ENCODE measurements at places on chromosomes 16 and 17.
A peak's percentile ranks its signal among the peaks of the same experiment; 100 is the strongest.

- no peak for DNase-seq
Measured at GRCh38 chr17:68468788-68469187, 11.5 kb upstream of the WIPI1 start.

GRCh38 chr17:76677406-76677805 is 33.4 kb downstream of the MXRA7 start:
- no peak for DNase-seq

- no peak for DNase-seq
Measured at GRCh38 chr16:53583401-53583800, 80.4 kb upstream of the AKTIP start.

DNA sequence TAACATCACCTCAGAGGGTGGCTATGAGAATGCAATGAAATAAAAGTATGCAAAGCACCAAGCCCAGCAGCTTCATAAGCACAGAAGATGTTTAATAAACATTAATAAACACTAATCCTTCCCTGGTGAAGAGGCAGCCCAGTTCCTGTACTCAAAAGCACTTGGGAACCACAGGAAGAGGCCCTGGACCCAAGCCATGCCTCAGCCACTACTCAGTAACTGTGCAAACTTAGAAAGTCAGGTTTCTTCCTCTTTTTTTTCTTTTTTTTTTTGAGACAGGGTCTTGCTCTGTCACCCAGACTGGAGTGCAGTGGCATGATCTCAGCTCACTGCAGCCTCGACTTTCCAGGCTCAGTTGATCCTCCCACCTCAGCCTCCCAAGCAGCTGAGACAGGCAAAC is 5.3 kb downstream of the ARHGAP17 start:
- no peak for DNase-seq

DNA sequence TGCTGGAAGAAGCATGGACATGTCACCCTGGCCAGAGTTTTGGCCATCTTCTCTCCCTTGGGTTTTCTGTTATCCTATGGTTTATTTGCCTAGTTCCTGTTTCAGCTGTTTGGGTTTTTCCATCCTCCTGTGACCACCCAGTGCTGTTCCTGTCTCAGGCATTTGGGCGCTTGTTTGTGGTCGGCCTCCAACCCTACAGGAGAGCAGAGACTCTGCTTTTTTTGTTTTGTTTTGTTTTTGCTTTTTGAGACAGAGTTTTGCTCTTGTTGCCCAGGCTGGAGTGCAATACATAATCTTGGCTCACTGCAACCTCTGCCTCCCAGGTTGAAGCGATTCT is 3.3 kb upstream of the ZC3H7A start:
- no peak for DNase-seq

DNA sequence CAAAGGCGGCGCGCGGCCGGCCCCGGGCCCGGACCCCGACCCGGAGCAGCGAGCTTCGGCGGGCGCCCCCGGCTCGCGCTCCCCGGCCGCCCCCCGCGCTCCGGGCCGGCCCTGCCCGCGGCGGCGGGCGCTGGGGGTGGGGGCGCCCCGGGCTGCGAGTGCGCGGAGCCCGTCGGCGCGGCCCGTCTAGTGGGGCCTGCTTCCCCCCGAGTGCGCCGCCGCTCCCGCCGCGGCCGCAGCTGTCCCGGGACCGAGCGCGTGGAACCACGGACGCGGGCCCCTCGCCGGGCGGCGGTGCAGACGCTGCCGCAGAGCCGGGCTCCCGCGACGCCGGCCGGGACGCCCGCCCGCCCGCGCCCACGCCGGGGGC is 308 bp downstream of the ADCY9 start:
- DNase-seq, result no peak

DNA sequence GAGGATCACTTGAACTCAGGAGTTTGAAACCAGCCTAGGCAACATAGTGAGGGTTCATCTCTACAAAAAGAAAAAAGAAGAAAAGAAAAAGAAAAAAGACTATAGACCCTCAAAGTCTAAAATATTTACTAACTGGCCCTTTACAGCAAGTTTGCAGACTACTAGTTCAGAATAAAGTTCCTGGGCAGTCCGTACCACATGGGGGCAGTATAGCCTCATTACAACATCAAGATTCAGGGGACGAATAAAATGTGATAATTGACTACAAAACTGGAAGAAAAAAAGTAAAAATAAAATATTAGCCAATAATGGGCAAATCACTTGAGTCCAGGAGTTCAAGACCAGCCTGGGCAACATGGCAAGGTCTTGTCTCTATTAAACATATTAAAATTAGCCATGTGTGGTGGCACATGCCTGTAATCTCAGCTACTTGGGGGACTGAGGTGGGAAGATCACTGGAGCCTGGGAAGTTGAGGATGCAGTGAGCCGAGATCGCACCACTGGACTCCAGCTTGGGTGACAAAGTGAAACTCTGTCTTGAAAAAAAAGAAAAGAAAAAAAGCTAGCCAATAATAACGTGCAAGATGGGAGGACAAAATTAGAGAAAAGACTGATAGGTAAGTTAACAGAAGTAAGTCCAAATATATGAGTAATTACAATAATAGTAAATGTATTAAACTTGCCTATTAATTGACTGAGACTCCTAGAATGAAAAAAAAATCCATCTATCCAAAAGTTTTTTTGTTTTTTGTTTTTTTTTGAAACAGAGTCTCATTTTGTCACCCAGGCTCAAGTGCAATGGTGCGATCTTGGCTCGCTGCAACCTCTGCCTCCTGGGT is 129.4 kb upstream of the SEC14L1 start:
- DNase-seq, result no peak

DNA sequence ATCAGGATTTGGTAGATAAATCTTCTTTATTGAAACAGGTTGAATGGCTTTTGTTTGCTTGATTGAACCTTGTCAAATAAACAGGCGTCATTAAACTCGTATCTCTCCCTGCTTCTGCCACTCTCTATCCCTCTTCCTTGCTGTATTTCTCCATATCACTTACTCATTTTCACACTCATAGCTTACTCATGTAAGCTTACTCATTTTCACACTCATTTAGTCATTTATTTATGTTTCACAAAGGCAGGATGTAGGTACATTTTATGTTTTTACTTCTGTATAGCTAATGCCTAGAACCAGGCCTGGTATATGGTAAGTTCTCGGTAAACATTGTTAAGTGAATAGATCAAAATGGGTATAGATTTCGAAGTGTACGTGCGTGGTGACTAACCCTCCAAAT is 450.0 kb downstream of the PMP22 start:
- peak; percentile 27 for DNase-seq

GRCh38 chr17:80938556-80938955 is 53.1 kb upstream of the CHMP6 start:
- no peak for DNase-seq

DNA sequence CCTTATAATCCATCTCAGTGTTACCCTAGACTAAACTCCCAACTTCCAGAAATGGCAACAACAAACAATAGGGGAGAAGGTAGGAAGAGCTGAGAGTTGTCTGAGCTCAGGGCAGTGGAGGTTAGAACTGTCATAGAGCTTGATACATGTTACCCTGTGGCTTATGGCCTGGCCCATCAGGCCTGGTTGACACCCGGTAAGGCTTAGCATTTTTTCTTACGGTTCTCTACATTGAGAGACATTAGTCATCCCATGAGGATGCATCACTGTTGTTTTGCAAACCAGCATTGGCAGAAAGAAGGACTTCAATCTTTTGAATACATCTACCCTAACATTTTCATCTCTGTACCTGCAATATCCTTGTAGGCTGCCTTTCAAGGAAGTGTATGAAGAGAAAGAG is 226.6 kb downstream of the PHKB start:
- no peak for DNase-seq

GRCh38 chr16:7990626-7991260 is 599.6 kb downstream of the TMEM114 start:
- DNase-seq, result no peak

- DNase-seq, result peak; percentile 31
Measured at GRCh38 chr17:42329025-42329976, 41.0 kb downstream of the STAT5A start.

DNA sequence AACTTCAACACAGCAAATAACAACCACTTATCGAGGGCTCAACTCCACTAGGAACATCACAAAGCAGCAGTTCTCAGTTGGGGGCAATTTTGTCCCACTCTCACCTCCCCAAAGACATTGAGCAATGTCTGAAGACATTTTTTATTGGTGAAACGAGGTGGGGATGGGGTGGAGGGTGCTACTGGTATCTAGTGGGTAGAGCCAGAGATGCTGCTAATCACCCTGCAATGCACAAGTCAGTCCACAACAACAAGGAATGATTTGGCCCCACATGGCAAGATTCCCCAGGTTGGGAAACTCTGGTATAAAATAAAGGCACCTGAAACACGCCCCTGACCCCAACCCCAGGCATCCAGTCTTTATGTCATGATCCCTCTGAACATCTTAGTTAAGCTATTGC is 33.3 kb downstream of the TLE7 start:
- no peak for DNase-seq

- no peak for DNase-seq
Measured at GRCh38 chr17:70136131-70136530, 33.2 kb upstream of the KCNJ2 start.

DNA sequence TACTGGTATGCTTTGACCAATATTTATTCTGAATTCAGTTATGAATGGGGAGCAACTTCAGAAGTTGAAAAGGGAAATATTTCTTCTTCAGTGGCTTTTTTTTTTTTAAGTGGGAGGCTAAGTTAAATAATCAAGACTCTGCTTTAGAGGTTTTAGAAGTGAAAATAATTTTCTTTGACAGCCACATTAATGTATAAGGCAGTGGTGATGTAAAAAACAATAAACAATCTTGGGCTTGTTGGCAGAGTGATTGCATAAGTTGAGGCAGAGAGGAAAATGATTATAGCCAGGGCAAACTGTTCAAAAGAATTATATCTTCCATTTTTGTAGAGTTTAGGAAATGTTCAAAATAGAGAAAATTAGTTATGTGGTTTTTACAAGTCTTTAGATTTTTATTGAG is 5.4 kb upstream of the KRT12 start:
- DNase-seq, result no peak

- DNase-seq, result no peak
Measured at GRCh38 chr16:84368308-84368996, at the start of gene ATP2C2. ATP2C2 (plus strand) TSS chr16:84368538; CDS start chr16:84368616, 78 bp downstream.

DNA sequence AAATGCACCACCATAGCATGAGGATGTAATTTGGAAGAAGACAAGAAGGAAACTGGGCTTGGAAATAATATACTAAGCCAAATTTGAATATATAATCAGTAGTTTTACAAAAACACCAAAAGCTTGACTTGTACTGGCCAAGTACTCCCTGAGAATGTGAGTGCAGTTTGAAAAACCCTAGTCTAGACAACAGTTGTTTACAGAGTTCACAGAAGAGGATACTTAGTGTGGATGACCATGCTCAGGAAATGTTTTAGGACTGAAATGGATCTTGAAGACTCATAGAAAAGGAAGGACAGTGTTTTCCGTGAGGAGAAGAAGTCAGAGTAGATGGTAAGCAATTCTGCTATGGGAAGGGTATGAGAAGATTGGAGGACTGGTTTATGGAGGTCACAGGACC is 1.9 kb upstream of the CDYL2 start:
- DNase-seq, result no peak

DNA sequence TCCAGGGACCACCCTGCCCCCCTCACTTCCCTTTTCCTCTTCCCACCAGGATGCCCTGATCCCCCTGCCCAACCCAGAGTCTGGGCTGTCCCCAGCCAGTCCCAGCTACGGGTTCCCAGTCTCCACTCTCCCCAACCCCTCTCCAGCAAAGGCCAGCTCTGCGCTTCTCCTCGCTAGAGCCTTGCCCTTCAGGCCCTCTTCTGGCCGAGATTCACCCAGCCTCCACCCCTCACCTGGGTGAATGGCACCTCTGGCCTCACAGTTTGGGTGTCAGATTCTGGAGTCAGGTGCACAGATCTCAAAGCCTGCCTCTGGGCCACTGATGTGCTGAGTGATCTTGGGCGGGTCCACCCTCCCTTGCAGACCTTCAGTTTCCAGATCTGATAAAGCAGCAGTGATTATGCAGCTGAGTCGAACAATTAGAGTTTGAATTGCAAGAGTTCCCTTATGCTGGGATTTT is 185.6 kb upstream of the TNRC6C start:
- no peak for DNase-seq

DNA sequence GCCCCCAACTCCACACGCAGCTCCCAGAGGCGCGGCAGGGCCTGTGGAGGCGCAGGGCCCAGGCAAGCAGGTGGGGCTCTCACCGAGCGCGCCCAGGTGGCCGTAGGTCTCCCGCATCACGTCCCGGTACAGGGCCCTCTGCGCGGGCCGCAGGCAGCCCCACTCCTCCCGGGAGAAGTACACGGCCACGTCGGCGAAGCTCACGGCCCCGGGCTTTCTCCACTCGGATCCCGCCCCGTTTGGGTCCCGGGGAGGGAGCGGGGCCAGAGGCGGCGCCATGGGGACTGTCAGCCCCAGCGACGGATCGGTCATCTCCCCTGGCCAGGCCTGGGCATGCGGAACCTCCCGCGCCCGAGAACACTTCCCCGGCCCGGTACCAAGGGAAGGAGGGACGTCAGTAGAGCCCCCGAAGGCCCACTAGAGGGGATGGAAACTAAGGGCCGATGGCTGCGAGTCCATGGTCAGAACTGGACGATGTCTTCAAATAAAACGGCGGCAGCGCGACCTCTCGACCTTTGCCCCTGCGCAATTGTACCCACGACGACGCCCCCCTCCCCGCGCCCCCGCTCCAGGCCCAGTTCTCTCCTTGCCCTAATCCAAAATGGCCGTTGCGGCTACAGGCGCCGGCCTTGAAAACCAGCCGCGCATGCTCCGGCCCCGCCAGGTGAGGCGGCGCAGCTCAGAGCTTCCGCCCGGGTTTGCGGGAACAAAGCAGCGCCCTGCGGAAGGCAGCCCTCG is at the start of gene ZNF747:
Gene ZNF747, minus strand, starts transcription at position 491 of the 738 bp plus-strand sequence. Its CDS starts 179 bp downstream, at position 312.
- no peak for DNase-seq

- DNase-seq, result no peak
Measured at GRCh38 chr17:807523-808294, 25.6 kb downstream of the MRM3 start.
